ENCODE measurements at places on chromosomes 3 and 15. TPM values are rescaled to one million over a fixed set of nuclear protein-coding genes. Genes with fewer than 3 reads are reported as not detected.

Gene SLC9C1
- total RNA-seq = 0.23 TPM

Gene PIGZ
- 5.1 TPM for total RNA-seq

Gene FOXB1
- not detected for total RNA-seq

- DNase-seq = no peak
These were observed 404.4 kb upstream of the NECTIN3 start for GRCh38 chr3:110667216-110667615.

DNA sequence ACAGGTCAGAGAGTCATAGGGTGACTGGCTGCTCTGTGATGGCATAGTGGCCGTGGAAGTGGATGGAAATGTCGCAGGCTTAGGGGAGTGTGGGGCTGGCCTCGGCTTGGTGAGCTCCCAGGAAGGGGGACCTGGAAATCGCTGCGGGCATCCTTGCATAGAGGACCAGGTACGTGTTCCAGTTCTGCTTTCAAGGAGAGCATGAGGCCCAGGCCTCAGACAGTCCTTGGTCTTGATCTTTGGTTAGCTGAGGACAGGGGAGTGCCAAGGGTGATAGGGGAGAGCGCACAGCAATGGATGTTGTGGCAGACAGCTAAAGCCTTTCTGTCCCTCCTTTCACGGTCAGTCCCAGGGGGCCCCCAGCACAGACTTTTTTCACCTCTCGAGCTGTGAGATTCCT lies 110.5 kb downstream of the SNRPN start:
- no peak for DNase-seq

DNA sequence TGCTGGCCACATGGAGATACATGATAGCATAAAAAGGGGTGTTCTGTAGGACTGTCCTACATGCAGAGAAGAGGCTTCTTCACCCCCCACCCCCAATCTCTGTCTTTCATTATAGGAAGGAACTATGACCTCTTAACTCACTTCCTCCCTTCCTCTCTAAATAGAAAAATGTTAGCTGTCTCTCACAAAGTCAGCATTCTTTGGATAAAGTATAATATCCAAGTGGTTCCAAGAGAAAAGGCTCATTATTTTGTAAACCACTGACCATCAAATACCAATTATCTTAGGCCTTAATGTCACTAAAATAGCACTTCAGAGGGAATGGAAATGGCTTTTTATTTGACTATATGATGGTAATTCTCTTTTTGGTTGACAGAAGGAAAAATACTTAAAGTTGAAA lies 95.3 kb upstream of the SLC2A2 start:
- no peak for DNase-seq

DNA sequence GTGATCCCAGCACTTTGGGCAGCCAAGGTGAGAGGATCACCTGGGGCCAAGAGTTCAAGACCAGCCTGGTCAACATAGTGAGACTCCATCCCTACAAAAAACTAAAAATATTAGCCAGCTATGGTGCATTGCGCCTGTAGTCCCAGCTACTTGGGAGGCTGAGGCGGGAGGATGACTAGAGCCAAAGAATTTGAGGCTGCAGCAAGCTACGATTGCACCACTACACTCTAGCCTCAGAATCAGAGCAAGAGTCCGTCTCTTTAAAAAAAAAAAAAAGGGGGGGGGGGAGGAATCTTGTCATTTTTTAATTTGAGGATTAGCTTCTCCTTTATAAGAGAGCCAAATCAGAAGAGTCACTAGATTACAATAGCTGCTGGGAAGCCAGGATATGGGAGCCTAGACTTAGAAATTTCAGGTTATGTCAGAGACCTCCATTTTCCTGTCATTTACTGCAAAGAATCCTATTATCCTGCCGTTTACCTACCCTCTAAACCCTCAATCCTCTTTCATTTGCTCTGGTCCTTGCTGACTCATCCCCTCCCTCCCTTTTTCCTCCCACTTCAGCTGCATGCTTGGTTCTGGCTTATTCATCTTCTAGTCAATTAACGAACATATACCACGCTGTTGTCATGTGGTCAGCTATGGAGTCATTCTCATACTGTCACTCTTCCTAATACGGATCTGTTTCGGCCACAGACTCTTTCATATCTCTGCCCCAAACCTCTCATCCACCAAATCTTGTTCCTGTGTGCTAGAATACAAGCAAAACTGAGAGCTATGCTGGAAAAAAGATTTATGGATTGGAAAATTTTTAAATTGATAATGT lies 83.8 kb upstream of the PPIB start:
- DNase-seq = peak; percentile 11

- DNase-seq = no peak
These were observed 20.7 kb downstream of the RASA2 start for GRCh38 chr3:141507392-141508066.

DNA sequence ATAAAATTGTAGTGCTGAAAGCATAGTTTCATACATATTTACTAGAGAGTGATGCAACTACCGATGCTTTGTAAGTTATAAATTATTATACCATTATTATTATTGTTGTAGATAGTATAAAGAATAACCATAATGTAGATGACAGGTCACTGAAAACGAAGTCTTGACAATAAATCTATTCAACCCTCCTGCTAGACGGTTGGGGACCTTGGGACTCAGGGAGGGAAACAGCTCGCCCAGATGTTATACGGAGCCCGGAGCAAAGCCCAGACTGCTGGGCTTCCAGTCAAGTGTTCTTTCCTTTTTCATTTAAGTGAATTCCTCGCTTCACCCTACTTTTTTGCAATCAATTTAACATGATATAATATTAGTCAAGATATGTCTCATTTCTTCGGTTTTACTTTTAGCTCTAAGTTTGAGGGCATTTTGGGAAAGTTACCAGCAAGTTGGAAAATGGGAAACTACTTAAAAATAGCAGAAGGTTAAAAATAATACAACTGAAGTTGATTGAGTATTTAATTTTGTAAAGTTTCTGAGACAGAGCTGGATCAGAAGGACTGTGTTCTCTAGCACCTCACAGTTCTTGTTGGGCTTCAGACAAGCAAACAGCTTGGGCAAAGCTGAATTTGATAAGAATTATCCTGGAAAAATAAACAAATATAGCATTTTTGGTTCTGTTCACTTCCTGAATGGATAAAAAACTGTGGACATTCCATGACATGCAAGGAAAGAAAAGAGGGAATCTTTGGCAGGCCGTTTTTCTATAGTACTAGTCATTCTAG lies 173.4 kb upstream of the TP63 start:
- no peak for DNase-seq

GRCh38 chr3:127349501-127350171 lies 61.8 kb upstream of the PRR20G start:
- DNase-seq = no peak

- no peak for DNase-seq
These were observed 141.5 kb downstream of the PLOD2 start for GRCh38 chr3:146019508-146019907.

DNA sequence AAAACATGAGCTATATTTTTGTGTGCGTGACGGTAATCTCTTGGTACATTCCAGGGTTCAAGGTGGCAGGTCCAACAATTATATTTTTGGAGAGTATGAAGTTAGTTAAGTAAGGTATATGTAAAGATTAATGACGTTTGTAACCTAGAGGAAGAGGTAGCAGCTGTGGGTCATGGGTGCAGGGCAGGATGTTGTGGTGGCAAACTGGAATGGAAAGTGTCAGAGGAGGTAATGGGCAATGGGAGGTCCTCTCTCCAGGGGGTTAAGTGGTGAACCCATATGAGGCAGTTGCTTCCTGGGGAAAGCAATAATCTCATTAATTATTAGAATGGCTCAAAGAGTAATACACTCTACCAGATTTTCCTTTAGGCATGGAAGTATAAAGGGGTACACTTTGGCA lies 1.0 kb upstream of the CD200R1L start:
- DNase-seq = no peak

GRCh38 chr3:159266779-159267178 lies 464.9 kb downstream of the MFSD1 start:
- peak; percentile 46 for DNase-seq

DNA sequence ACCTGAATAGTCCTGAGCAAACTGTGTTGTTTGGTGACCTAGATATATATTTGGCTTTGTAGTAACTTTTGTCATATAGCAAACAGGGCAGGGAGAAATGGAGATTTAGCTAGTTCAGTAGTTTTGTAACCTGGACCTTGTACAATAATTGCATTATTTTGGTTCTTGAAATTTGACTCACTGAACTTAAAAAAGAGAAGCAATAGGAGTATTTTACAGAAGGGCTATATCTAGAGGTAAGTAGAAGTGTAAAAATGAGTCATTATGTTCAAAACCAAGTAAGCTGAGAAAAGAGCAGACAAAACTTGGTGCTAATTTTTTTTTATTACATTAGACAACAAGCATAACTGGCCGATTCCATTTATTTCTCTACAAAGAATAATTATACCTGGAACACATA lies 505.4 kb downstream of the ZIC1 start:
- no peak for DNase-seq

DNA sequence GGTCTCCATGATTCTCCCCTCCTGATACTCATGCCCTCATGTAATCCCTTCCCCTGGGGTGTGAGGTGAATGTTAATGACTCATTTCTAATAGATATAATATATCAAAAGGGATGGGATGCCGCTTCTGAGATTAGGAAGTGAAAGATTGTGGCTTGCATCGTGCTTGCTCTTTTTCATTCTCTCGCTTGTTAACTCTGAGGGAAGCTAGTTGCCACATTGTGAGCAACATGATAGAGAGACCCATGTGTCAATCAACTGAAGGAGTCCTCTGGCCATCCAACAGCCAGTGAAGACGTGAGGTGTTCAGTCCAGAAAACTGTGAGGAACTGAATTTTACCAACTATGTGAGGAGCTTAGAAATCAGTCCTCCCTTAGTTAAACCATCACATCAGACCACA lies 28.9 kb upstream of the DRD3 start:
- no peak for DNase-seq

DNA sequence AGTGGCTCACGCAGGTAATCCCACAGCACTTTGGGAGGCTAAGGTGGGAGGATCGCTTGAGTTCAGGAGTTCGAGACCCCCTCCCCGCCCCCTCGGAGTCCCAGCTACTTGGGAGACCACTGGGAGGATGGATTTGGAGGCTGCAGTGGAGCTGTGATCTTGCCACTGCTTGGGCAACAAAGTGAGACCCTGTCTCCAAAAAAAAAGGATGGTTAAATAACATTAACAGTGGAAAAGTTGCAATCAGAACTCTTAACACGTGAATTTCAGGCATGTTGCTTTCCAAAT lies 1.4 kb upstream of the TMEM87A start:
- no peak for DNase-seq

Data from Caco-2 (cell line).